ENCODE measurements at places on chromosomes 6 and 20.

DNA sequence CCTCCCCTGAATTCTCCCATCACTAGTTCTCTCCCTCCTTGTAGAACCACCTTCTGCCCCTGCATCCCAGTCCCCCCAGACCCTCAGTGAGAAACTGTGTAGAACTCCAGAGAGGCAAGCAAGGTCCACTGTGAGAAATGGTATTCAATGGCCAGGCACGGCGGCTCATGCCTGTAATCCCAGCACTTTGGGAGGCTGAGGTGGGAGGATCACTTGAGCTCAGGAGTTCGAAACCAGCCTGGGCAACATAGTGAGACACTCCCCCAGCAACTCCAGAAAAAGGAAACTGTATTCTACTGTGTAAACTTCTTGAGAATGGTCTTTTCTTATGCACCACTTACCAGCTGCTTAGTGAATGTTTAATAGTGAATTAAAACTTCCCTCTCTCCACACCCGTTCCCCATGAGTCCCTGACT is 8.2 kb upstream of the CD83 start:
- DNase-seq: no peak

DNA sequence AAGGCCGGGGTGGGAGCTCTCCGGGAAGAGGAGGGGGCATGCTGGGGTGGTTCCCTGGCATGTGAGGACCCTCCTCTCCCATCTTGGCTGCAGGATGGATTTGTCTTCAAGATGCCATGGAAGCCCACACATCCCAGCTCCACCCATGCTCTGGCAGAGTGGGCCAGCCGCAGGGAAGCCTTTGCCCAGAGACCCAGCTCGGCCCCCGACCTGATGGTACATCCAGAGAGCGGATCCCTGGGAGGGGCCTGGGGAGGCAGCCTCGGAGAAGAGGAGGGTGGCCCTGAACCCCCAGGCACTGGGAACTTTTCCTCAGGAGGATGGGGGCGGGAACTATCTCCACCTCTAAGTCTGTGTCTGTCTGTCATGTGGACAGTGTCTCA is 4.8 kb downstream of the CDC25B start:
- no peak for DNase-seq

- no peak for DNase-seq
Observed at GRCh38 chr20:49510562-49511122, 28.2 kb upstream of the KCNB1 start.

DNA sequence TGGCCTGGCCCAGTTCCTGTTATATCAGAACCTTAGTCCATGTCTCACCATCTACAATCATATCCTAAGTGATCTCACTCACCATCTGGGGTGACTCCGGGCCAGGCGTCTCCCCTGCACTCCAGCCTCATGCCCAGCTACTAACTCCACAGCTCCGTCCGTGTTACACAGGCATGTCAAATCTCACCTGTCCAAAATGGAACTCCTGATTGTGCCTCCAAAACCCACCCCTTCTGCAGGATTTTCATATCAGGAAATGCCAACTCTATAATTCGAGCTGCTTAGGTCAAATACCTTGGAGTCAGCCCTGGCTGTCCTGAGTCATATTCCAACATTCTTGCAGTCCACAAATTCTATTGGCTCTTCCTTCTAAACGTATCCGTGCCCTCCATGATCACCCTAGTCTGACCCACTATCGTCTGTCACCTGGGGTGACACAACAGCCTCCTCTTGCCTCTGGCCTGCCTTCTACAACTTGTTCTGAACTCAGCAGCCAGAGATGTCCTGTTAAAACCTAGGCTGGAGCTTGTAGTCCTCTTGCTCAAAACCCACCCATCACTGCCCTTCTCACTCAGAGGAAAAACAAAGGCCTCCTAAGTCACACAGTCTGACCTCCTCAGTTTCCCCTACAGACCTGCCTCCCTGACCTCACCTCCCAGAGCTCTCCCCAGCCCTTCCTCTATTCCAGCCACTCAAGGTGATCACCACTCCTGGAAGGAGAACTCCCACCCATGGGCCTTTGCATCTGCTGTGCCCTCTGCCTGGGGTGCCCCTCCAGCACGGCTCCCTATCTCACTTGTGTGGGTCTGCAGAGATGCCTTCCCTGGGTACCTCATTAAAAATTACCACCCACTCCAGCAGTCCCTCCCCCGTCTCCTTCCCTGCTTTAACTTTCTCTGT is 85.3 kb upstream of the SIRPA start:
- no peak for DNase-seq

DNA sequence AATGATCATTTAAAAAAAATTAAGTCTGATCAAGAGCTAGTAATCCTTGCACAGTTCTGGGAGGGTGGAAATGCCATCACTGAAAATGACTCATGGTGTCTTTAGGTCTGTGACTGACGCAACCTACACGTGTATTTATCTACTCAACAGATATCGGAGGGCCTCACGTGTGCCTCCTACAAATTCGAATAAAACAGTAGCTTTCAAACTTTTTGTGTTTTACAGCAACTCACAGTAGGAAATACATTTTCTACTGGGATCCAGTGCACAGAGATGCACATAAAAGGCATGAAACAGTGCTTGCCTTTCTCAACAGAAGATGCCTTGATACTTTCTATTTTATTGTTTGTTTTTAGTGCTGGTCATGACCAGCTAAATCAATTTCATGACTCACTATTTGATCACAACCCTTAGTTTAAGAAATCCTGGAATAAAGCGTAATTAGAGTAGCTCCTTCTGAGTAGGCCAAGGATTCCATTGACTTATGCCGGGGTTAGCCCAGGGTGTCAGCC is 210.0 kb upstream of the SNX9 start:
- DNase-seq: no peak

GRCh38 chr6:52104979-52105378 is 17.6 kb upstream of the PKHD1 start:
- no peak for DNase-seq

DNA sequence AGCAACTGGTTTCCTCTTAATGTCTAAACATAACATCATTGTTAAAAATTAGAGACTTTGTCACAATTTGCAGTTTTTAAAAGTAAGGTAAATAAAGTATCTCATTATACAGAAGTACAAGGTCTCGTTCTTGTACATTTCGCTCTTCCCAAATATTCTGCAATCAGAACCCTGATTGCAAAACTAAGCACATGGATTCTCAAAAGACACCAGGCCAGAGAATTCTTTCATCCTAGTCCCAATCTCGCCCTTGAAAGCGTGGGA is 355 bp upstream of the AKAP7 start:
- DNase-seq: no peak

GRCh38 chr6:40323881-40324634 is 263.1 kb downstream of the LRFN2 start:
- DNase-seq: no peak

DNA sequence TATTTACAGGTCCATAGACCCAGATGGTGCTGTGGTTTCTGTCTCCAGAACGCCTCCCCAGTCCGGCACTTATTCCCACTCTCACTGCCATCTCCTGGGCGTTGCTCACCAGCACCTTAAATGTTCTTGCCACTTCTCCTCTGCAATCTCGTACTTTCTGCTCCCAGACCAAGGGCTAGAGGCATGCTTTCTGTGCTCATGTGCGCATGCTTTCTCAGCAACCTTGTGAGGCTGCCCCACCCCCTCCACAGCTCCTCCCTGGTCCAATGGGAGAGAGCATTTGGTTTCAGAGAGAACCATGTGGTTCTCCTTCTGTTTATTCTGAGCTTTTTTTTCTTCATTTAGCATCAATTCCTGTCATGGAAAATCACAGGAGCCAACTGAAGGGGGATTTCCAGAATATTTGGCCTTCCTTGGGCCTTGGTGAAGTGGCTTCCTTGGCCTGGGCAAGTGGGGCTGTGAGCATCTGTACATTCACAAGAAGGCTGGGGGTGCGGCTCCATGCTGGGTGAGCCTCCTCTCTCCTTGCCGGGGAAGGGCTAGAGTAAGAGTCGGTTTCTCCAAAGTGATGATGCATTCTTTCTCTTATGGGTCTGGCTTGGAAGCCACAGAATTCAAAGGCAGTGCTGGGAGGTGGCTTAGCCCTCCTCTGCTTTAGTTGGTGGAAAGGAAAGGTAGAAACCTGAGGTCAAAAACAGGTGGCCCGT is 66.6 kb downstream of the PHACTR3 start:
- no peak for DNase-seq

GRCh38 chr20:19512886-19513677 is 245.0 kb upstream of the RIN2 start:
- no peak for DNase-seq

- DNase-seq: no peak
Observed at GRCh38 chr6:152356662-152357061, 280.5 kb downstream of the SYNE1 start.

GRCh38 chr6:35445691-35446090 is 6.4 kb upstream of the FANCE start:
- DNase-seq: no peak

Data from stimulated activated CD4-positive, alpha-beta T cell treated with anti-CD3 and anti-CD28 coated beads, TNF-alpha, amount 100 ng/mL, for 1 hour (primary cell).